NCI-H1417 treated with DMSO at 0.1 percent for 48 hours (cell line): ENCODE measurements at places on chromosomes 13 and 19.
A peak's percentile ranks its signal among the peaks of the same experiment; 100 is the strongest.

DNA sequence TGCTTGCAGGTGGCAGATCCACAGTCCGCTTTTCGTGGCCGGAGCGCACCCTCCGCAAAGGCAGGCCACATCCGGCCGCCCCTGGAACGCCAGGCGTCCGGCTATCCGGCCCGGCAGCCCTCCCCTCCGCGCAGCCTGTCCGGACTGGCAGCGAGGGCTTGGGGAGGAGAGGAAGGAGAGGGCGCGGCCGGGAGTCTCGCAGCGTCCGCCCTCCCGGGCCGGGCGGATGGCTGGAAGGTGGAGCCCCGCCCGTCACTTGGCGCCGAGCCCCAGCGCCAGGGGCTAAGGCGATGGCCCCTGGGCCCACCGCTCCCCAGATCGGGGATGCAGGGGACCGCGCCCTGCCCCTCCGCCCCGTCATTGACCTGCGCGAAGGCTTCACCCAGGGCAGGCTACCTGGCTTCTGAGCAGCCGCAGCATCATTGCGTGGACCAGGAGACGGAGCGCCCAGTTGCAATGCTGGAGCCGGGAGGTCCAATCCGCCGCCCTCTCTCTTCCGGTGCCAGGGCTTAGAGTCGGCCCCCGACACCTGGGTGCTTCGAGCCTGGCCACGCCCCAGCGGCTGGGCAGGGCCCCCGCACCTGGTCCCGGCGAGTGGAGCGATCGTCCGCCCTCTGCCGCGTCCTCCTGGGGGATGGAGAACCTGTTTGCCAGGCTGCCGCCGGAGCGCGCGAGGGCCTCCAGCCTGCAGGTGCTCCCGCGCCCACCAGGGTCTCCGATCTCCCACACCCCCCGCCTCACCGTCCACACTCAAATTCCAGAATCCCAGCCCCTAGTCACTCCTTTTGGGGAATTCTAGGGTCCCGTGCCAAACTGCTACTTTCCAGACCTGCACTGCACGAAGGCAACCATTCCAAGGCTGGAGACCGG lies at the start of gene FUT1:
Gene FUT1 (minus strand): TSS at position 146 of the 870 bp plus-strand sequence. CDS start 1,360 bp downstream, outside the sequence.
- DNase-seq = peak; percentile 50

- DNase-seq = no peak
These were observed 2.8 kb upstream of the IFI30 start for GRCh38 chr19:18170714-18171255.

GRCh38 chr13:48110132-48110868 lies 15.4 kb upstream of the MED4 start:
- DNase-seq = no peak

GRCh38 chr13:65488606-65489005 lies 1741.5 kb downstream of the PCDH9 start:
- no peak for DNase-seq

GRCh38 chr19:39032063-39032918 lies at the start of gene FBXO27:
TSS of gene FBXO27 (minus strand) at chr19:39032549. CDS start at chr19:39032227, 322 bp downstream.
- peak; percentile 28 for DNase-seq

- no peak for DNase-seq
These were observed 2.1 kb upstream of the RAVER1 start for GRCh38 chr19:10335352-10335985.

GRCh38 chr13:77729502-77730221 lies 32.2 kb downstream of the SLAIN1 start:
- no peak for DNase-seq

GRCh38 chr13:74280093-74280794 lies 146.0 kb upstream of the KLF12 start:
- no peak for DNase-seq

GRCh38 chr19:5943045-5943444 lies 29.0 kb downstream of the CAPS start:
- no peak for DNase-seq

DNA sequence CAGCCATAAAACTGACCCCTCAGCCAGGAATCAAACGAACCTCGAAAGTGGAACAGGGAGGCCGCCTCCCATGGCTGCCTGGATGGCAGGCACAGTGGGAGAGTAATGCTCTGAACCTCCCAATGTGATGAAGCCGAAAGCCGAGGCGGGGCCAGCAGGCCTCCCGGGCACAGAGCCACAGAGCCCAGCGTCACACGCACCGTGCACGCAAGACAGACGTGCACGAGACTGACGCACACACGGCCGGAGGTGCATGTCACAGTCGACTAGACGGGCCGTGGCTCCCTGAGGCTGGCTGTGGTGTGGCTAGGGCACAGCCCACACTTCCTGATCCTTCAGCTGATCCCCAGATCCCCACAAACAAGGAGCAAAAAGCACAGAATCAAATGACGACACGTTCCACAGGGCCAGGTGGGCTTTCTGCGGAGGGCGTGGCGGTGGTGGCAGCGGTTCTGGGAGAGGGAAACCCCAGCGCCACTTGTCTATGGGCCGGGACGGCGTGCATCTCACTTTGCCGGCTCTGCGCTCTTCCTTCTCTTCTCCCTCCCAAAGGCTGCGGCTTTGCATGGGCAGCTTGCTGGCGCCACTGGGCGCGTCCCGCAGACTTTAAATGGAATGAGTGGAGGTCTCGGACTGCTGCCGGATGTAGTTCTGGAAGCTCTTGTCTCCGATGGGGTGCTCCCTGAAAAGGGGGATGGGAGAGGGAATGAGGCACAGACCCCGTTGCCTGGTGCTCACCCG lies 5.0 kb upstream of the C13orf46 start:
- no peak for DNase-seq

GRCh38 chr19:6126335-6126974 lies 9.0 kb upstream of the ACSBG2 start:
- peak; percentile 4 for DNase-seq

DNA sequence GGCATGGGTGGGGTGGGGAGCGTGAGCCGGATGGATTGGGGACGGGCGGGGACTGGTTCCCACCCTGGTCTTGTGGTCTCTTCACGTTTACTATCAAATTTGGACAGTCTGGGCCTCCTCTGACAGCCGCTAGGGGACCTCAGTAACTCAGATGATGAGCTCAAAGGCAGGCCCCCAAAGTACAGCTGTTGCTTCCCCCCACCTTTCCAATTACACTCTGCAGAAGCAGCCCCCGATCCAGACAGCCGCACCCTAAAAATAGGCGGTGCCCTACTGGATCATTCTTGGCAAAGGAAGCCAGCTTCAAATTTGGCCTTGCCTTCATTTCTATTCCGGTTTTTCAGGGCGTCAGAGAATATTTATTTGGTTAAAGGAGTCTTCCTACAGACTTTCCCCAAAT lies 1.9 kb upstream of the FOXO1 start:
- DNase-seq = no peak

- DNase-seq = no peak
These were observed 5.2 kb upstream of the OR10H1 start for GRCh38 chr19:15820646-15821045.

GRCh38 chr19:35253316-35254286 lies 4.8 kb downstream of the LSR start:
- DNase-seq = no peak

DNA sequence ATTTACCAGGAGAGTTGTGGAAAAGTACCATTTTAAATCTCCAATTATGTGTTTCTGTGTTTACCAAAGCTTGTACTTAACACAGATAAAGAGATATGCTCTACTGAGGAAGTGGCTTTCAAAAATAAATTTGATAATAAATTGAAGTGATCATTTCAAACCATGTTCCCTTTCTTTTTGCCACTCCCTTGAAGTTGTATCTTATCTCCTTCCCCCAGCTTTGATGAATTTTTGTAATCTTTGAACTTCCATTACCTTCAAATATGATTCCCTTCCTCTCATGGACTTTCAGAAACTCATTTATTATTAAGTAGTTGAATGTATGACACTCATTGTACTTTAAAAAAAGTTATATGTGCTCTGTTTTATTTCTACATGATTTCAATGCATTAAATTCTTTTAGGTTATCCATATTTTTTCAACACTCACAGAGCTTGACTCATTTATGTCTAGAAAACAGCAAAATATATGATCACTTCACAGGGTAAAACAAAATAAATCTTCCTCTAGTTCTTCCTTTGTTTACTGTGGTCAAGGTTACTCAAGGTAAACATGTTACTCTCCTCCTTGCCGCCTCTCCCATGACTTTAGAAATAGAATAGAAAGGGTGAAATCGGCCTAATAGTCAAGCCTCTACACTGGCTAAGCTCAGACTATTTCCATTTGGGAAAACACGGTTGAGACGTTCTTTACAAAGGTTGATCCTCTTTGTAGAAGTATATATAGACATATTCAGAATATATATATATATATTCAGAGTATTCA lies 251.2 kb upstream of the SPRY2 start:
- no peak for DNase-seq

DNA sequence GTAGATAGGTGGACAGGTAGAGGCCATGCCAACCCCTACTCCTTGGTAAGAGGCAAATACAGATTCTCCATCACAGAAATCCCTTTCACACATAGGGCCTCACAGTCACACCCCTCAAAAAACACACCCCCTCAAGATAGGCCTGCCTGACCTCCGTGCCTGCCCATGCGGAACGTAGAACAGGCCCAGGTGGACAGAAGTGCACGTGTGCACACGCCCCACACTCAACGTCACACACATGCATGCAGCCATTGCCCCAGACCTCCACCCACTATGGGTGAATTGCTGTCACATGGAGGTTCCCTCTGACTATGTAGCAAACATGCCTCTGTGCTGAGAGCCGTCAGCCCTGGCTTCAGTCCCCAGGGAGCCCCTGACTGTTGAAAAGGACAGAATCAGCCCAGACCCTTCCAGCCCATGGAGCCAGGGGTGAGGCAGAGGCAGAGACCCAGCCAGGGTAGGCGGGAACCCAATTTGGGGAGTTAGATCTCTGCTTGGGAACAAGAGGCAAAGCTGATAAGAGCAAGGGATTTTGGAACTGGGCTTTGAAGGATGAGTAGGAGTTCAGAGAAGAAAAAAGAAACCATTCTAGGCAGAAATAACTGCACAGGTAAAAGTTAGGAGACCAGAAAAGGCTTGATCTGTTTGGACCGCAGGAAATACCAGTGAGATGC lies 3.1 kb downstream of the ANKRD24 start:
- no peak for DNase-seq

DNA sequence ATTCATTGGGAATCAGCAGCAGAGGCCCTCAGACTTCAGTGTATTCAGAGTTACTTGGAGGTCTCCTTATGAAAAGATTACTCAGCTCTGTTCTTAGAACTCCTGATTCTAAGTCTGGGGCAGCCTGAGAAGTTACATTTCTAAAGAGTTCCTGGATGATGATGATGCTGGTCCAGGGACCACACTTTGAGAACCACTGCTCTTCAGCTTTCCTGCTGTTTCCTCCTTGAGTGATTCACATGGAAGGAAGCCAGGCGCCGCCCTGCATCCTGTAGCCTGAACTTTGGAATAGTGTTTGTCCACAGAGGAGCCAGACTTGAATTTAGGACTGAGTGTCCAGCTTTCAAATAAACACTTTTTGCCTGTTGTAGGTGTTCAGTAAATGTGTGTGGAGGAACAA lies 2.9 kb downstream of the CEBPG start:
- DNase-seq = no peak

DNA sequence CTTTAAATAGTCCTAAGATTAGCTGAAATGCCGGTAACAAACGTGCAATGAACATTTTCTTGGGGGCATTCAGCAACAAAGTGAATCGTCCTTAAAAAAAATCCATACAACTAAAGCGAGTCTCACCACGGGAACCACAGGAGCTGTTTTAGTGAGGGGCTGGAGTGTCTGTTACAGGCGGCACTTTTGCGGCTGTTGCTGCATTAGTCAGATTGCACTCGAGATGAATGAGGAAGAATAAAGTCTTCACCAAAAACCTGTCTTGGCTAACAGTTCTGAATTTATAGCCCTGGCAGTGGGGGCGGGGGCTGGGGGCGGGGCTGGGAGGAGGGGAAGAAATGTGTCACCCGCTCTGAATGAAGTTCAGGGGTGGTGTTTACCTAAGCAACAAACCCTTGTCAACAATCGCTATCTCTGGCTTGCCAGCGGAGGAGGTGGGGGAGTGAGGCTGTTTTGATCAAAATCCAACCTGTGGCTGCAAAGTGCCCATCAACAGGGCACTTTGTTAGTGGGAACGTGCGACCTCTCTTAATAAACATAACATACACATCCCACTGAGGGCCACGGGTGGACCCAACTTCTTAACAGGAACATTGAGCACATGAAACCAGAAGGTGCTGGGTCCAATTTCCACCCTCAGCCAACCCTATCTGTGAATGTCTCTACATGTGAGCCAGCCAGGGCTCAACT lies 44.5 kb downstream of the RFX2 start:
- DNase-seq = peak; percentile 72

GRCh38 chr13:53405616-53406015 lies 377.0 kb downstream of the OLFM4 start:
- DNase-seq = no peak

DNA sequence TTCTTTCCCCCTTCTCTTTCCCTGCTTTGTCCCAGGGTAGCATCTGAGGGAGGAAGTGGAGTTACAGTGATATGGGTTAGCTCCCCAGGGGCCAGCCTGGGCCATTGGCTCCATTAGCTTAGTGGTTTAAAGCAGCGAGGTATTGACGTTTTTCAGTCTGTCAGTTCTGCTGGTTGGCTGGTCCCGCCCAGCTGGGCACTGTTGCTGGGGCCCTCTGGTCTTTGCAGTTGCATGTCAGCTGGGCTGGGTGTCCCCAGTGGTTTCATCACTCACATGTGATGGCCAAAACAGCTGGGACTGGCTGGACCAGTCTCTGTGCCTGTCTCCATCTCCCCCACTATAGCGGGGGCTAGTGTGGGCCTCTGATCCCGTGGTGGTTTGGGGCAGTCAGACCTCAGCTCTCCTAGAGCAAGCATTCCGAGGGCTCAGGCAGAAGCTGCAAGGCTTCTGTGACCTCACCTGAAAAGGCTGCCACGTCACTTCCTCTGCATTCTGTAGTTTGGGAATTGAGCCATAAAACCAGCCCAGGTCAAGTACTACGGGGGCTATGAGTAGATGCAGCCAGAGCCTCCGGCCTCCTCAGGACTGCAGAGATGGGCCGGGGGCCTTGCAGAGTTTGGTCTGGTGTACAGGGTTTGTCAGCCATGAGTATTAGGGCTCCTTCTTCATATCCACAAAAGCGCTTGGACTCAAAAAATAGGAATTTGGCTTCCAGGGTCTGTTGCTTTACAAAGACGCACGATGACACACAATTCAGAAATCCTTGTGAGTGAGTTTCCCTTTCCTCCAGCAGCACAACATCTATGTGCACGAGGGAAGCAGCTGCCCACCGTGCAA lies 30.0 kb downstream of the TSSK6 start:
- DNase-seq = no peak

DNA sequence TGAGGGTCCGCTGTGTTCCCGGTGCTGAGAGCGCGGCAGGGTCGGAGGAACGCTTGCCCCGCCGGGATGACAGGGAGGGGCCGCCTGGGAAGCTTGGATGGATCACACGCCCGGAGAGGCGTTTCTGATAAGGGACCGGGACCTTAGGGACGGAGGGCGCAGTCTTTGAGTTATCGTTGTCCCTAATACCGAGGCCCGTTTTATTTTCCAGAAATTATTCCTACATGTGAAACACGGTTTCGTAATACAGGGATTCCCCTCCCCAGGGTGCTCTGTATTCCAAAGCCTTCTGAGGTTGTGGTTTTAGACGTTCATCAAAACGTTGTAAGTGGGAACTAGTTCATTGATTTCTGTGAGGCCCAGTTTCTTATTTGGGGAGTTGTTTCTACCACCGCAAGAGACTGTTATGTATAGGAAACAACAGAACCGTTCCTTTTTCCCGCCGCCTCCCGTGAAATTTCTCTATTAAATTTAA lies 752 bp downstream of the PDCD5 start:
- DNase-seq = no peak

- no peak for DNase-seq
These were observed 2.7 kb downstream of the GYS1 start for GRCh38 chr19:48990400-48990799.
